ENCODE measurements at places on chromosomes 5 and 9. TPM values are rescaled to one million over a fixed set of nuclear protein-coding genes. Genes with fewer than 3 reads are reported as not detected.
A peak's percentile ranks its signal among the peaks of the same experiment; 100 is the strongest.

DNA sequence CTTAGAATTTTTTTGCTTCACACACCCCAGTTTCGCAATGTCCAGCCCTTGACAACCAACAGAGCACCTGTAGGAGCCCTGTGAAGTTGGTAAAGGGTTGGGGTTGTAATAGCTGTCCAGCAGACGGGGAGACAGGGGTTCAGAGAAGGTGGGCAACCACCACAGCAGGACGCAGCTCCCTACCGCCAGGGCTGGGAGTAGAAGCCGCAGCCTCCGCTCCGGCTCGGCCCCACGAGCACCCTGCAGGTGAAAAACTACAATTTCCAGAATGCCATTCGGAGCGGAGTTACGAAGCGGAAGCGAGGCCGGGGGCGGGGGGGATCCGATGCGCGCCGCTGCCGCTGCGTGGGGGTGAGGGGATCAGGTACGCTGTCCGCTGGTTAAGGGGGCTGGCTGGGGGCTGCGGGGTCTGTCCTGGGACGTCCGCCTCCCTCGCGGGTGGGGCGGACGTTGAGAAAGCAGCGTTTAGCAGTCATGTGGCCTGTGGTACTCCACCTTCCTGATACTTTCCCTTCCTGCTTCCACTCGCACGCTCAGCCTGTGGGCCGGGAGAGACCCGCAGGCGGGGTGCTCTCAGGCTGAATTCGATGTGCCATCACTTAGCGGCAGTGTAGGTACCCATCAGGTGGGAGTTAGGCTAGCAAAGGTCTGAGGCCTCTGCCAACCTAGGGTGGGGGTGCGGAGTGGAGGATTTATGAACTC lies at the start of gene TRMT10B:
Gene TRMT10B (plus strand): TSS at position 317 of the 702 bp plus-strand sequence. CDS start 8,127 bp downstream, outside the sequence.
- peak; percentile 82 for DNase-seq

DNA sequence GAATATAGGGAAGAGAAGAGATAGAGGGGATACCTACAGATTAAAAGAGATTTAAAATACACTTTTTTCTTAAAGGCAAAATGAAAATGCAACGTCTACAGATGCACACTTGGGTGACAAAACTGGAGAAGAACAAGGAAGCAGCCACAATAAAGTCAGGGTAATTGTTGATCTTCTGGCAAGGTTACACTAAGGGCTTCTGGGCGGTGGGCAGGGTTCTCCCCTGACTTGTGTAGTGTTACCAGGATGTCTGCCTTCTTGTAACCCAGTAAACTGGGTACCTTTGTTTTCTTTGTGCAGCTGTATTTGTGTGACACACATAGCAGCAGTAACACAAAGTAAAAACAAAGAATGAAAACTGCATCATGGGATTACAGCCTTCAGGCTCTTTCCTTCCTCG lies 37.8 kb downstream of the EPB41L4B start:
- DNase-seq, result no peak

Gene PAEP
- not detected for total RNA-seq

Gene MYOZ3
- total RNA-seq, result 4.0 TPM

DNA sequence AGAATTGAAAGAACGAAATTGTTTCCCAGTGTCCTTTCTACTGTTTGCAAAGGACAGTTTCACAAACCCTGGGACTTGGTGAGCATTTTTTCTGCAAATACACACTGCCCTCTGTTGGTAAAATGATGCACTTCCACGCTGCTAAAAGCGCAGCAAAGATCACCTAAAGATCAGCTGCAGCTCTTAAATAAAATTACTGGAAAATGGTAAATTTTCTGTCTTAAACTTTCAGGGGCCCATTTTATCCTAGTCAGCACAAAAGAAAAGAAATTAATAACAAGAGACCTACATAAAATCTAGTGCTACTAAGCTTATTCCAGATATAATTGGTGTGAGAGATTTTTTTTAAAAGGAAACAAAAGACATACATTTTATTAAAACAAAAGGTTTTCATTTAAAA lies 566.0 kb downstream of the CAAP1 start:
- DNase-seq, result no peak

DNA sequence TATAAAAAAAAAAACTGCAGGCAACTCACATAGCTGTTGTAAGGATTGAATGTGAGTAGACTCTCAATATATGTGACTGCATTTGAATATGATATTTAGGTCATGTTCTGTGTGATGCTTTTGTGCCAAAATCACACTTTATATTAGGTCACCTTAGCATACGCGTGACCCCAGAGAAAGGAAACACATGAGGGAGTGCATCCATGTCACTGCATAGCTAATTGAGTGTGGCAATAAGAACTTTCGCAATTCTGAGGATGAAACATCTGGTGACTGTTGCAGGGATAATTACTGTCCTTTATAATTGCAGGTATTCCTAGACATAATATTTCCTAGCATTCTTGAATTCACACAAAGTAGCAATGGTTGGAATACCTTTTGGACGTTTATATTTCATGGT lies 459.5 kb upstream of the KLF4 start:
- no peak for DNase-seq

GRCh38 chr5:19044931-19045695 lies 942.9 kb downstream of the CDH18 start:
- no peak for DNase-seq

GRCh38 chr9:135136481-135136880 lies 49.0 kb downstream of the OLFM1 start:
- peak; percentile 16 for DNase-seq

DNA sequence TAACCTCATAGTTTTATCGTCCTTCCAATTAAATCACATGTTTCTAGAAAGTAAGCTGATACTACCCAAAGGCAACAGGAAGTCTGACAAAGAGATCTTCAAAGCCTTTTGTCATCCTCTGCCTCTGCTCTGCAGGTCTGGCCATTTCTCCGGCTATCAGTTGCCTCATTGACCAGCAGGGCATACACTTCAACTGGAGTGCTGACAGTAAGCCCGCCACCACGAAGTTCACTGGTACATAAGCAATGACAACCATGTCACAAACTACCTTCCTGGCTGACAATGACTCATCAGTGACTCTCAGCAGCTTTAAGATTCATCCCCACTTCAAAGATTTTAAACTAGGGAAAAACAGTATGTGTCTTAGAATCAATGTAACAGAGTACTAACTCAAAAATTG lies 20.6 kb downstream of the SPTLC1 start:
- DNase-seq, result no peak

- DNase-seq, result peak; percentile 17
Measured at GRCh38 chr9:134957945-134958227, 40.2 kb upstream of the FCN1 start.

DNA sequence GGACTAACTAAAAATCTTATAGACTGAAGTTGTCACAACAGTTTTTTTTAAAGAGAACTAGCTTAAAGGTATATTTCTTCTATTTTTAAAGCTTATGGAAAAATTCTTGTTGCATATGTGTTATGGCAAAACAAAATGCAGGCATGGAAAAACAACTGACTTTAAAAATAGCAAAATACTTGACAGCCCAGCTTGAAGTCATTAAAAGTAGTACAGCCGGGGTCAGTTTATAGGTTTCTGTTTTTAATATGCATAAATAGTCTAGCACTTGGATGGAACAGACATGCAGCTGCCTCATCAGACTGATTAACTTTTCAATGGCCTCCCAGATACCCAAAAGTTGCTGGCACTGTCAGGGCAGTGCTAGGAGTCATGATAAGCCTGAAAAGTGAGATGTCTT lies 22.3 kb upstream of the ARL15 start:
- DNase-seq, result no peak

GRCh38 chr9:130731355-130731754 lies 37.8 kb downstream of the EXOSC2 start:
- DNase-seq, result no peak

- DNase-seq, result no peak
Measured at GRCh38 chr9:21286659-21287058, 18.5 kb downstream of the IFNA5 start.

Gene IFNA2
- total RNA-seq, result not detected

DNA sequence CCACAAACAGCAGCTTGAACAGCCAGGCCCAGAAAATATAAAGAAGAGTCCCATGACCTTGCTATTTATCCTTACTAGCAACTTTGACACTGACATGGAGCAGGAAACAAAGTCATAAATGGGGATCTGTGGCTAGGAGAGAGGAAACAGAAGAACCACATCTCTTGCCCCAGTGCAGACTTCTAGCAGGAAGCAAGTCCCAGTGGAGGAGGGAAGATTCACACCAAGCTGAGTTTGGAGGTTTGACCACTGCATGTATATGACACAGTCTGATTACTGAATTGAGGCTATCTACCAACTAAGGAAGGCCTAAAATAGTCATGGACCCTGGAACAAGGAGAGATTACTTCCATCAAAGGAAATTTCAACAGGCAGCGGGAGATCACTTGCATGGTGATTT lies 51.4 kb downstream of the CDH6 start:
- no peak for DNase-seq

GRCh38 chr9:126166866-126167265 lies 159.8 kb upstream of the MVB12B start:
- no peak for DNase-seq

Gene ARHGEF28
- total RNA-seq, result 1.6 TPM

GRCh38 chr9:98916660-98917059 lies 27.0 kb upstream of the COL15A1 start:
- DNase-seq, result peak; percentile 81

- DNase-seq, result no peak
Measured at GRCh38 chr5:135051399-135051798, 17.4 kb upstream of the PITX1 start.

All from Right ventricle myocardium superior (tissue), 1 donor.